ENCODE measurements at places on chromosomes 12 and 14. TPM values are rescaled to one million over a fixed set of nuclear protein-coding genes. Genes with fewer than 3 reads are reported as not detected.

KRT77 gene
- not detected for total RNA-seq

HPD gene
- 2.3 TPM for total RNA-seq

DNA sequence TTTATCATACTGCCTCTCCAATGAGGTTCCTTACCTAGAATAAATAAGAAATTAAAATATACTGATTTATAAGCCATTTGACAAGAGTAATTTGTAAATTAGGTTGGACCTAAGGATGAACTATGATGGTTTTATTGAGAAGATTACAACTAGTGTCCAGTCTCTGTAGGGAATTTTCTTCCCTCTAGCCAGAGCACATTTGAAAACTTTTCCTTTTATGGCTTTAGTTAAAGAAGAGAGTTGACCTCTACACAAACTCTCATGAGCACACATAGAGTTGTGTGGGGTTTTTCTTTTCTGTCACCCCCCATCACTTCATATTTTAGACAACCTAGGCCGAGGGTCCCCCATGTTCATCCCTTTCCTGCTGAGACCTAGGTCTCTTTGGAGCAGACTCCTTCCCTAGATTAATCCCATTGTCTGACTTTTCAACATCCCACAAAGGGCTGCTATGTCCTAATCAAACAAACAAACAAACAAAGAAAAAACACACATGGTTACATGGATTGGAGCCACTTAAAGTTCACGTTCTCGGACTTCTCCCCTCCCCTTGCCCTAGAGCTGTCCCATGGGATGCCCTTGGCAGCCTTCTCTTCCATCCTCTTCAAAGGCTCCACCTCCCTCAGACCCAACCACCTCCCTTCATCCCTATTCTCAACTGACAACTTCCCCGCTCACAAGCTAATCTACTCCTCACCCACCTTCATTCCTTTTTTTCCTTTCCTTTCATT lies 40.7 kb downstream of the GPR135 start:
- peak; percentile 81 for DNase-seq

- DNase-seq = no peak
Observed at GRCh38 chr12:130357729-130358330, 20.1 kb downstream of the PIWIL1 start.

MYBPC1 gene
- total RNA-seq = 7.3 TPM

WNT1 gene
- total RNA-seq = not detected

DNA sequence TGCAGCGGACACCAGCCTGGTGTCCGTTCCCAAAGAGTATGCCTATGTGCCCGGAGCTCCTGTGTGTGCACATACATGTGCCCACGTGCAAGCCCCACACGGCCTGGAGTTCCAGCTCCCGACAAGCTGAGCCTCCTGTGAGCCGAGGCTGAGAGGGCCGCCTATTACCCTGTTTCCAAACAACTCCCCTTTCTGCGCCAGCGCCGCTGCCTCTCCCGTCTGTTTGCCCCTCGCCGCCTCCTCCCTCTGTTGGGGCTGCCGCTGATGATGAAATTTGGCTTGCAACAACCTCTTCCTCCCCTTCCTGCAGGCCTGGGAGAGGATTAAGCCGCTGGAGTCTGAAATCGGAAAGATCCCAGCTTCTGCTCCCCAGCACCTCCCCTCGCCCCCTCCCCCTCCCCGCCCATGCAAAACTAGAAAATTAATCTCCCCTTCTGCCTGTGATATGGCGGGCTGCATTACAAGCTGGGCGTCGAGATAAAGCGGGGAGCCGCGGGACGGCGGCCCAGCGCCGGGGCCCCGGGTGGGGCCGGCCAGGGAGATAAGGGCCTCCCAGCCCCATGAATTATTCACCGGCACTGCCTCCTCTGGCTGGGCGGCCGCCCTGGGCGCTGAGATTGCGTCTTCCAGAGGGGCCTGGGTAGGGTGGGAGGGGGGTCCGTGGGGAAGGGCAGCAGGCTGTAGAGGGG lies 6.8 kb upstream of the ASIC1 start:
- peak; percentile 87 for DNase-seq

DNA sequence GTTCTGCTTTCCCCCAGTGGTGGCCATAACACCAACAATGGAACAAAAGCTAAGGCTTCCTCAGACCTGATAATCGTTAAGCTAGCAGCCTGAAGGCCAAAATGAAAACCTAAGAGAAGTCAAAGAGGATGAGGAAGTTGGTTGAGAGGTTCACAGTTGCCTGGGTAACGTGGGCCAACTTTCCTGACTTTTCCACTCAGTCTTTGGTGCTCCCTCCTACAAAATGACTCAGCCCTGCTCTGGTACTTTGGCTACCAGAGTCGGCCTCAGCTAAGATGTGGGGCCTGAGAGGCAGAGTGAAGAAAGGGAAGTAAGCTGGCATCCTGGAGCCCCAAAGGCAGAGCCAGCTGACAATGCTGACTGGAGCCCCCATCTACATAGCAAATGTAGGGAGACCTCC lies 14.9 kb upstream of the FKBP11 start:
- no peak for DNase-seq

GPD1 gene
- total RNA-seq = 51.1 TPM

DNA sequence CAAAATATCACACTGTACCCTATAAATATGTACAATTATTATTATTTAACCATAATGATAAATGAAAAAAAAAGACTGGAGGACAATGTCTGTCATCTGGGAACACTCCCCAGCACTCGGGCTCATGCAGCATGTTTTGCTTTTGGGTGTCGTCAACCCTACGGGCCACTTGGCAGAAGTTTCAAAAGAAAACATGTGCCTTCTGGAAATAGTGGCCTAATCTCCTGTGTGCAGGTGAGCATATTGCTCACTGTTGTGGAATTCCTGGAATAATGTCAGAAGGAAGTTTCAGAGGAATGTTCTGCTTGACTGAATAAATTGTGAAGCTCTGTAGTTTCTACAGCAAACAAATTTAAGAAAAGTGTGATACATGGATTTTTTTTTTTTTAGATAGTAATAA lies 298.3 kb downstream of the SSPN start:
- DNase-seq = no peak

DNA sequence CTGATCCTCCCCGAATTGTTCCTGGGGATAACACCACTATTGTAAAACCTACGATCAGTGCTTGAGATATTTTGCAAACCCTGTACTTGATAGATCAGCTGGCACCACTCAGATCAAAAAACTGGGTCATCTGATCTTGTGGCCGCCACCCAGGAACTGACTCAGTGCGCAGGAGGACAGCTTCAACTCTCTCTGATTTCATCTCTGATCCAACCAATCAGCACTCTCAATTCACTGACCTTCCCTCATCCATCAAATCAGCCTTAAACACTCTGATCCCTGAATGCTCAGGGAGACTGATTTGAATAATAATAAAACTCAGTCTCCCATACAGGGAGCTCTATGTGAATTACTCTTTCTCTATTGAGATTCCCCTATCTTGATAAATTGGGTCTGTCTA lies 4.2 kb upstream of the XPOT start:
- DNase-seq = no peak

DNA sequence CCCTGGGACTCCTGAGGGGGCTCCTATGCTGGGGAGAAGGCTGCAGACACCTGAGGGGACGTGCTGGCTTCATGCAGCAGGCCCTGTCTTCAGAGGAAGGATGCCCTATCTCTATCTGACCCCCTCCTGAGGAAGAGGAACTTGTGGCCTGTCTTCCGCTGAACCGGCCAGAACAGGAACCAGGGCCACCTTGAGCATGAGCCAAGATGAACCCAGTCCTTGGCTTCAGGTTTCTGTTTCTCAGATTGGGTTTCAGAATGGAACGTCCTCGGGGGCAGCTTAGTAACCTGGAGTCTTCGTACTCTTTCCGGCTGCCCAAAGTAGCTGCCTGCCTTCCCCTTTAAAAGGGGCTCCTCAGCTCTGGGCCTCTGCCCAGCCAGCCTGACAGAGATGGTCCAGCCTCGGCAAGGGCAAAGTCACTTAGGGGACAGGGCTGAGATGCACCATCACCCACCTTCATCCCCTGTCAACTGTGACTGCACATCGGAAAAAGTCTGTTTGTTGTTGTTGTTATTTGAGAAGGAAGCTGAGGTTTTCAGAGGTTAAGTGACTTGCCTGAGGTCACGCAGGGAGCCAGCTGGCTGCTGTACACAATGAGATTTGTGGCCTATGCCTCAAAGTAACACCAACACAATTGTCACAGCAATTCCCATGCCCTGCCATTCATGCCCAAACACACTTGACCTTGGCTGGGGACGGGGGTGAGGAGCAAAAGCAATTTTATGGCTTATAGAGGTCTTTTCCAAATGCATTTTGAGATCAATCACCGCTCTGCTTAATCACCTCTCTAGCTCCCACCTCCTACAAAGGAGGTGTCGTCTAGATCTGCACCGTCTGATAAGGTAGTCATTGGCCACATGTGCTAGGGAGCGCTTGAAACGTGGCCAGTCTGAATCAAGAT lies 13.4 kb downstream of the ASB2 start:
- no peak for DNase-seq

CLEC9A gene
- not detected for total RNA-seq

- DNase-seq = no peak
Observed at GRCh38 chr14:86221755-86222154, 691.8 kb downstream of the FLRT2 start.

All from Right ventricle myocardium inferior (tissue), 1 donor.